Cardiac muscle cell (in vitro differentiated cells and primary cell): ENCODE measurements at places on chromosomes 7 and 10.

- DNase-seq, result no peak
These were observed 61.1 kb downstream of the KCNMA1 start for GRCh38 chr10:77576444-77577032.

DNA sequence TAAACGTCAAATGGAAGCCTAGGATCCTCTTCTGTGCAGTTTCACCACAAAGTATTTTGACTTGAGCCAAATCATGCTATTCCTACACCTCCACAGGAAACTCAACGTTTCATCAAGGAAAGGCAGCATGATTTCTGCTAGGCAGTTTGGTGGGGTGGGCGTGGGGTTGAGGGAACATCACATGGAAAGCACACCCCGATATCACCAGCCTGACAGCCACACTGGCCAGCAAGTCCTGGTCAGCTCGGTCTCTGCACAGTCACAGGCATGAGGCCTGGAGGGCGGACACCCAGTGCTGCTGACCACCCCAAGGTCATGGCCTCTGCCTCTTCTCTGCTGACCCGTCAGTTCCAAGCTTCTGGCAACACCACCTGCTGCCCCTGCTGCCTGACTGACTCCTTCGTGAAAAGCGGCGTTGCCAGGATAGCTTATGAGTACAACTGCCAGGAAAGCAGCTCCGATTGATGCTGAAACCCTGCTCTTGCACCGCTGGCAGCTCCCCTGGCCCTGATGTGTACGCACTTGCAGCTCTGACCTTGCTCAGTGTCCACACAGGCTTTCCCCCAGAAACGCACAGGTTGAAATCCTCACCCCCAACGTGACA is 171.5 kb downstream of the DIP2C start:
- DNase-seq, result no peak

DNA sequence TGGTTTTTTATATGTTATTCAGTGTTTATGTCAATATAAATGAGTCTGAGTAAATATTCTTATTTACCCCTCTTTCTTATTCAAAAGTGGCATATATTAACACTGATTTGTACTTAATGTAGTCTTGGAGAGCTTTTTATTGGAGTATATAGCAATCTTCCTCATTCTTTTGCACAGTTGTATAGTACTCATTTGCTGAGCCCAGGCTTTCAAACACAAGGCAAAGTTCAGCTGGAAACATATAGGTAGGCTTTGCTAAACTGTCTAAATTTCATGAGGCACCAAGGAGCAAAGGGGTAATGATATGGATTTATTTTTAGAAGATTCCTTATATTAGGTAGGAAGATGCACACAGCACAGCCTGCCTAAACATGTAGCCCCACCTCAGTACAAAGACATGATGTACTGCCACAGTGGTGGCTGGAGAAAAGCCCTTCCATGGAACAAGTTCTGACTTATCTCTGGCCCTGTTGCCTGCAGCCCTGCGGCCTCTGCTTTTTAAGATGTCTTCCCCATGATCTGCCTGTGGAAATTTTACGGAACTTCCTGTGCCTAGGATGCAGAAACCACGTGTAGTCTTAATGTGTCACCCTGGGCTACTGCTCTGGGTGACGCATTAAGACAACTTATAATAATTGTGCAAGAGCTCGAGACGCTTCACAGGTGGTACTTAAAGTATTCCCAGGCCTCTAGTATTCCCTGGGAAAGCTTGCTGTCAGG is 9.6 kb upstream of the PDCD4 start:
- DNase-seq, result no peak

DNA sequence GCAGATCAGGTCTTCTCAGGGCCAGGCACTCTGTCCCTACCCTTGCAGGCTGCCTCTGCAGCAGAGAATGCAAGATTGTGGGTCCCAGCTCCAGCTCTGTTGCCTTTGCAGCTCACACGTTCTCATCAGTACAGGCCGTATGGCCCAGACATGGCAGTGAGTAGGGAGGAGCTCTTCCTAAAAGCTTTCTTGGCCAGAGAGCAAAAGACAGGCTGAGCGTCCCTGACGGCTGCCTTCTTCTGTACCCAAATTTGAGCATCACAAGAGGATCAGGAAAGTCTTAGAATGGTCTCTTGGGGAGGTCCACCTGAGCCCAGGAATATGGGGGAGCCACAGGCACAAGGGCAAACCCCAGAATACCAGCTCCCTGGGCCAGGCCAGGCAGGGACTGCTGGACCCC is 266.3 kb upstream of the ZMIZ1 start:
- DNase-seq, result no peak

DNA sequence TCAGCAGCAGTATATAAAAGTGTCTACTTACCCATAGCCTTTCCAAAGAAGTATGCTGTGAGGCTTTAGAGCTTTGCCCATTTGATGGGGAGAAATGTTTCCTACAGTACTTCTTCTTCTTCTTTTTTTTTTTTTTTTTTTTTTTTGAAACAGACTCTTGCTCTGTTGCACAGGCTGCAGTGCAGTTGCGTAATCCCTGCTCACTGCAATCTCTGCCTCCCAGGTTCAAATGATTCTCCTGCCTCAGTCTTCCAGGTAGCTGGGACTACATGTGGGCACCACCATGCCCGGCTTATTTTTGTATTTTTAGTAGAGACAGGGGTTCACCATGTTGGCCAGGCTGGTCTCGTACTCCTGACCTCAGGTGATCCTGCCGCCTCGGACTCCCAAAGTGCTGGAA is 101.7 kb upstream of the TMEM26 start:
- no peak for DNase-seq

DNA sequence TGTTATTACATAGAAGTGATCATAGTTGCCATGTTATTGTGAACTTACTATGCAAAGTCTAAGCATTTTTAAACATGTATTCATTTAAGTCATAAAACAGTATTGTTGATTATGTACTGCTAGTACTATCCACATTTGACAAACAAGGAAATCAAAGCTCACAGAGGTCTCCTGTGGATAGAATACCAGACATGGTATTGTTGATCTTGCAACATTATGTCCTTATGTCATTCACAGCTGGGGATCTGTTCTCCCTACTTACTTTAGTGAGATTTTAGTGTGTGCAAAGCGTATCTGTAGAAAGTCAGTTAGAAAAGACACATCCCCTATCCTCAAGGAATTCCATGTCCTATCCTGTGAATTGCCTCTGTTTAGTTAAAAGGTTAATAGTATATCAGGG is 106.1 kb downstream of the SND1 start:
- peak; percentile 16 for DNase-seq

DNA sequence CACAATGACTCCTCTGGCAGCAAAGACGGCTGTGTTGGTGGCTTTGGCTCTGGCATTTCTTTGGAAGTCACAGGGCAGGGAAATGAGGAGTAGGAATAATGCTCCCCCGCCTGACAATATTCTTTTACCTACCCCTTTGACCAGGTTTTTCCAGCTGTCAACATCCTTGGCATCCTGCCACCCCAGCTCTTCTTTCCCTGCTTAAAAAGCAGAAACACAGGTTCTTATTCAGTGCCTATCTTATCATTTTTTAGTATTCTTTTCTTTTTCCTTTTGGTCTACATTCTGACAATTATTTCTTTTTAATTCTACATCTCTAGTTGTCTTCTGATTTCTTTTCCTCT is 97.7 kb downstream of the CREB5 start:
- no peak for DNase-seq

DNA sequence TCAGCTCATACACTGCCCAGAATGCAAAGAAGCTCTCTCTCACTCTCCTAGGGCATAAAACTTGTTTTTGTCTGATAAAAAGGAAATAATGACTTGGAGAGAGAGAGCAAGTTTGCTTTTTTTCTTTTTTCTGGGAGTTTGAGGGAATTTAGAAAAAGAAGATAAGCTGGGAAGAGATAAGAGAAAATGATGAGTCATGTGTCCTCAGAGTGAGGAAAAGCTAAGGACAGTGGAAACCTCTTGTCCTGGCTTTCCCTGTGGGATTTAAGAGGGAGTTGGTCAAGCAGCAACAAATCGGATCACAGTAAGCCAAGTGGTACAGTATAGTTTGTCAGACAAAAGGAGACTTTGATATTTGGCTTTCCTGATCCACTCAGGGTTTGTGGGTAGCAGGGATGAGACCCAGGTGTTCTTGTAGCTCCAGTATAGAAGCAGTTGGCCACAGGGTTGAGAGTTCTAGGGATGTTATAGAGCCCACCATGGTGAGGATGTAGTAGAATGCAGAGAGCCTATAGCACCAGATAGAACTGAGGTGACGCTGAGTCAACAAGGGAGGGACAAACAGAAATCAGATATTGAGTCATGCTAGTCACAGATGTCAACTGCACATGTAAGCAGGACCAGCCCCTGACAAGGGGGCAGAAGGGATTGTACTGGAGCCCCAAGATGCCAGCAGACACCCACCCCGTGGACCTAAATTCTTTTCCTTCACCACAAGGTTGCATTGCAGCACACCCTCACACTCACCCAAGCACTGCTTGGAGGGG is 219.3 kb upstream of the TAC1 start:
- no peak for DNase-seq

GRCh38 chr7:105996860-105997737 is 34.0 kb downstream of the CDHR3 start:
- no peak for DNase-seq

DNA sequence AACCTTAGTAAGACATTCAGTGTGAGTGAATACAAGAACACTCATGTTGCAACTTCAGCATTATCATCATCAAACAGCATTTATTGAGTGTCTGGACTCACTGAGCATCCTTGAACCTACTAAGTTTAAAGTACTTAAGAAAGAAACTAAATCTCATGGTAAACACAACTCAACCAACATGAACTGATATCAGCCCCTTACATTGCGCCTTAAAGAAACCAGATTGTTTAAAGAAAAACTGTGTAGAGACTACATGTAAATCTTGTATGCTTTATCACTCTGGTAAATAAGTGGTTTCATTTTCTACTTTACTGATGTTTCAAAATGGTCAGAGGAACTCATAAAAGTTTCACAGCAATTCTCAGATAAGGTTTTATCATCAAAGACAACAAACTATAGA is 157.5 kb upstream of the FERD3L start:
- DNase-seq, result no peak

DNA sequence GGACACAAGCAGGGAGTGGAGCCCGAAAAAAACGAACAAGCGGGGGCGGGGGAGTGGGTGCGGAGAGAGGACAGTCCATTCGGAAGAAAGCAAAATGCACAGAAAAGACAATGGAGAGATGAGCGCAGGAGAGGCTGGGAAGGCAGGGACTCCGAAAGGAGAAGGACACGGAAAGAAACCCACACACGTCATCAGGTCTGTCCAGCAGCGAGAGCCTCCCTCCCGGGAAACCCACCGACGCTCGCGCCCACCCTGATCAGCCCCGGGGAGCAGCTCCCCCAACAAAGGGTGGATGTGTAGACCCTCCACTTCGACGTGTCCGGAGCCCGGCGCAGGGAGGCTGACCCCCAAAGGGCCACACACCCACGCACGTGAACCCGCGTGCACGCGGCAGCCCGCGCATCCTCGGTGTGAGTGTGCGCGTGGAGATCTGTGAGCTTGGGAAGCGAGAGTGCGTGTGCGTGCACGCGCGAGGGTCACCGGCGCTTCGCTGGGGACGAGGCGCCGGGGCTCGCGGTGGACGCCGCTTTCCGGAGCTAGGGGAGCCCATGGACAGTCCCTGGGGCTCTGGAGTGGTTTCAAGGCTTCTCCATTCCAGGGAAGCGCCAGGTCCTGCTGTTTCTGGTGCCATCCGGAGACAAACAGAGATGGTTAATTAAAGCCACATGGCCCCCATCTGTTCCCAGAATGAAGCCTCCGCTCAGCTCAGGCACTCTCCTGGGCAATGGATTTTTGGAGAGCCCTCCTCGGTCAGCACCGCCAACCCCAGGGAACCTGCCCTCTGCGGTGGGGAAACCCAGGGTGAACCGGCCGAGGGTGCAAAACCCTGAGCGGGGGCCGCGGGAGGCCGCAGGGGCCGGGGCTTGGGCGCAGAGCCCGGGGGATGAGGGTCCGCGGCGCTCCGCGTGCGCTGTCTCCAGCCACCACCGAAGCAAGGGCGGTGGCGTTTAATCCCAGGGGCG is 916 bp downstream of the LAMB1 start:
- DNase-seq, result no peak

DNA sequence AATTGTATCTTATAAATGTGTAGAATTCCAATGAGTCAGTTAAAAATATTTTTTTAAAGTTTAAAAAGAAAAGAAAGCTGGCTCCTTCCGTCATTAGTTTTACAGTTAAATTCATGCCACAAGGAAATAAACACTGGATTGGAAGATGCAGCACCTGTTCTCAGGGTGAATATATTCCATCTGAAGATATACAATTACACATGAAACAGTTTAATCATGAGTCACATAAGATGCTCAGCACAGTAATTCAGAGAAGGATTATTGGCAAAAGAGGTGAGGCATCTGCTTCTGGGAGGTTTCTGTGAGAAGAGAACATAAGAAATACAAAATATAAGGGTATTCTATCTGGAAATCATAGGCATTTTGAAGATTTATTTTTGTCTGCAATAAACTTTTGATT is 376.5 kb upstream of the SORCS1 start:
- no peak for DNase-seq

- DNase-seq, result no peak
These were observed 44.9 kb downstream of the IKZF1 start for GRCh38 chr7:50349399-50349798.

- DNase-seq, result no peak
These were observed 20.3 kb downstream of the PCLO start for GRCh38 chr7:83142365-83142764.

DNA sequence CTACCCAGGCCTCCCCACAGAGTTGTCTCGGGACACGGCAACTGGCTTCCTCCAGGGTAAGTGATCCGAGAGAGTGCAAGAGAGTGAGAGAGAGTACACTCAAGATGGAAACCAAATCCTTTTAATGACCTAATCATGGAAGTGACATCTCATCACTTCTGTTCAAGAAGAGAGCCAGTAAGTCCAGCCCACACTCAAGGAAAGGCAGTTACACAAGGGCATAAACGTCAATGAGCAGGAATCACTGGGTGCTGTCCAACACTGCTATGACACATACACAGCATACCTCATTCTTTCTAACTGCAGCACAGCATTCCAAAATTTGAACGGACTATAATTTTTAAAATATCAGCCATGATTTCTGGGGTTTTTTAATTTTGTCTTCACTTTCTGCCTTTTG is 29.3 kb upstream of the OSBPL3 start:
- DNase-seq, result no peak
